Stimulated activated CD8-positive, alpha-beta memory T cell treated with anti-CD3 and anti-CD28 coated beads, Interleukin-4, amount 100 ng/mL, for 4 hours (primary cell): ENCODE measurements at places on chromosomes 7 and 10.

- DNase-seq = no peak
Observed at GRCh38 chr7:64736575-64736974, 57.7 kb upstream of the ZNF138 start.

DNA sequence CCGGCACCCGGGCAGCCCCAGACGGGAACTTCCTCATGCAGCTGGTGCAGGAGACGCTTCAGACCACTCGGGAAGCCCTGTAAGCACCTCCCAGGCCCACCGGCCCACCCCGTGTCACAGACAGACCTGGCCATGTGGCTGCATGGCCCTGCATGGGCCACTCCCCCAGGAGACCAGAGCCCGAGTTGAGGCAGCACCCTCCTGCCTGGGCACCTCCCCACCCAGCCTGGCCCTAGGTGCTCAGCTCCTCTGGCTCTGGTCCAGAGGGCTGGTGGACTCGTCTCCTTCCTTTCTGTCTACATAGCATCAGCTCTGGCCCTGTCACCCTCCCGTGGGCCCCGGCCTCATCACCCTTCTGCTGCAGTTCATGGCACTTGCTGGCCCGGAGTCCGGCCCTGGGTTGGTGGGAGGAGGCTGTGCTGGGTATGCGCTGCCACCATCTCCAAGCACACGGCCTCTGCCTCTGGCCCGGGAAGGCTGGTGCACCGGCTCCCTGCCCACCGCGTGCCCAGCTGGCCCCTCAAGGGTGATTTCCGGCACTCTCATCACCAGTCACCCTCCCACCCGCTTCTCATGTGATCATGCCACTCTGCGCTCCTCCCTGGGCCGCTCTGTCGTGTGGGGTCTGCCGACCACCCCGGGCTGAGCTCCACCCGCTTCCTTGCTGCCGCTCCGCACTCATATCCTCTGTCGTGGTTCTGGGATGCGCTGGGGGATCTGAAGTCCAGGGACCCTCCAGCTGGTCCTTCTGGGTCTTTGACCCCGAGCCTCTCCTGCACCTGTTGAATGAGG lies 53.1 kb upstream of the DPYSL4 start:
- no peak for DNase-seq

DNA sequence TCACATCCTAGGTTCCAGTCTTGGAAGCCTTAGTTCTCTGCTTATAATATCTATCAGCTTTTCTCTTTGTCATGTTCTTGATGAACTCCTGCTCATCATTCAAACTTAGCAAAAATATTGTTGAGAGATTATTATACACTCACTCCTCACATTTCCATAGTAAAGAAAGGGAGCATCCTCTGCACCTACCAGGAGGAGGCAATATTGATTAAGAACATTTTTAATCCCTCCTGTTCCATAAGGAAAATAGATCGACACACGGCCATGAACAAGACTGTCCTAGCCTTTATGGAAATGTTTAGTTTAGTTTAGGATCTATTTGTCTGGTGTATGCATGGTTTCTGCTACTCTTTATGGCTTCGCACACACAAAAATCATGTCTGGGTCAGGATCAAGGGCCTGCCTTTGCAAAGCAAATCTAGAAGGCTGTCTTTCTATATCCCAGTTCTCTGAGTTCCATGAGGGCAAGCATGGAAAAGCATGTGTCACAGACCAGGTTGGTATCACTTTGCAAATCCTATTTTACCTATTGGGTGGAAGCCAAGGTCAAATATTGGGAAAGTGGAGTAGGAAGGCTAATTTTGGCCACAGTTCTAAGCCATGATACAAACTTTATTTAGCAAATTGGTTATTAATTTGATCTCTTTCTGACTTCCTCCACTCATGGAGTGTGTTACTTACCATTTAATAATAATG lies 164.4 kb downstream of the MDFIC start:
- DNase-seq = no peak

DNA sequence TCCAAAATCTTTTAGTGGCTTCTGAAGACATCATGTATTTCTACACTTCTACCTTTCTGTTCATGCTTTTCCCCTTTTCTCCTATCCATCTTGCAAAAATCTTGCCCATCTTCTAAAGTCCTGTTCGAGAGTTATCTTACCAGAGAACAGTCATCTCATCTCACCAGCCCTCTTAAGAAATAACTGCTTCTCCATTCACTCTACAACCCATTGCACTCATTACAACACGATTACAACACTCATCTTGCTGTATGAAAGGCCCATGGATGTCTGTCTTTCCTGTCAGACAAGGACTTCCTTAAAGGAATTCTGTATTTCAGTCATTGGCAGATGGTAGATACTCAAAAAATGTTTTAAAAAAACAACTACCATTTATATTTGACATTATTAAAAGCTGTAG lies 30.8 kb downstream of the ZNF438 start:
- DNase-seq = no peak

- DNase-seq = no peak
Observed at GRCh38 chr10:114685456-114685855, 27.4 kb upstream of the ABLIM1 start.
